ENCODE measurements at places on chromosomes 7 and 10.
A peak's percentile ranks its signal among the peaks of the same experiment; 100 is the strongest.

DNA sequence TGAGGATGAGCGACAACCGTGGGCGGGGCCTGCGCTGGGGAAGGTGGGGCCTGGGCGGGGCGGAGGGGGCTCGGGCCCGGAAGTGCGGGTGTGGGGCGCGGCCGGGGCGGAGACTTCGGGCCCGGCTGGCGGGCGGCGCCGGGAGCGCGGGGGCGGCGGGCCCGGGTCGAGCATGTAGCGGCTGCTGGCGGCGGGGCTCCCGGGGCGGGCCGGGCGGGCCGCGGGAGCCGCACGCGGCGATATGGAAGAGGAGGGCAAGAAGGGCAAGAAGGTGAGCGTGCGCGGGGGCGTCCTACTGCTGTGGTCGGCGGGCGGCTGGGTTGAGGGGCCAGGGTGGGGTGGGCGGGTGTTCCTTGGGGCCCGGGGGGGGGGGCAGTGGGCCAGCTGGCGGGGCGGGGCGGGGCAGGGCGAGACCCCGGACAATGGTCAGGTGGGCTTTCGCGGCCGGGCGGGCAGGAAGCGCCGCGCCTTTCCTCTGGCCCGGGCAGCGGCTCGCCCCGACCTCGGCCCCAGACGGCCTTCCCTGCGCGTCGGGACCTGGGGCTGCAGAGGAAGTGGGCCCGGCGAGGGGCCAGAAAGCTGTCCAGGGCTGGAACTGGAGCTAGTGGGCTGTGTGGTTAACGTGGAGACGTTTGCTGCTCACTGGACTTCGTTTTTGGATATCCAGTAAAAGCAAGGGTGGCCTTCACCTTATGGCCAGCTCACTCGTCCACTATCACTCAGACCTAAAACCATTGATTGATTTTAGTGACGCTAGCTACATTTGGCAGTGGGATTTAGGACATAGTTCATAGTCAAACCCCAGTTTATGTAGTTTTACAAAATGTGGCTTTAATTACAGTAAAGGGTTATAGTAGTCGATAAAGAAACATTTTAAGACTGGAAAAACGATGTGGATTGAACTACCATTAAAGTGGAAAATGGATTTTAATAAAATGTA lies at the start of gene CCM2:
CCM2 (plus strand) TSS at position 109 of the 940 bp plus-strand sequence; CDS start at position 242, 133 bp downstream.
- DNase-seq, result peak; percentile 60

DNA sequence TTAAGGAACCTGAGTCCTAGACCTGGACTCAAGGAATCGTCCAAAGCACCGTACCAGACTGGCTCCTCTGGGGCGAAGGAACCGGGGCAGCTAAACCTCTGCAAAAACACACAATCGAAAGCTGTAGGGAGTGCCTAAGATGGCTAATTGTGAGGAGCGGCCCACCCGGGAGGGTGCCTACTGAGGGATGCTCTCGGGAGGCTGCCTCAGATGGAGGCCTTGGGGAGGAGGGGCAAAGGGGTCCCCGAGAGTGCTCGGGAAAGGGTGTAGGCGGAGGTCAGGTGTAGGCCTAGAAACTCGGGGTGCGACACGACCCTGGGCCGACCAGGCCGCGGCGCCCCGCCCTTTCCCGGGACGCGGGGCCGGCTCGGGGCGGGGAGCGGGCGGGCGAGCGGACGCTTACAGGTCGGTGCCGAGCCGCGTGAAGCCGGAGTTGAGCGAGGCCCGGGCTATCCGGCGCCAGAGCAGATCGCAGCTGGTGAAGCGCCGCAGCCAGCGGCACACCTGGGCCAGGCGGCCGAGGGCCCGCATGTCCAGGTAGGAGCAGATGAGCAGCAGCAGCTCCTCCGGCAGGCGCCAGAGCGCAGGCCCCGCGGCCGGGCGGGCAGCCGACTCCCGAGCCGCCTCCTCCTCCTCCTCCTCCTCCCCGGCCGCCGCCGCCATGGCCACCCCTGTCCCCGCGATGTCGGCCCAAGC lies 844 bp downstream of the FBXW4 start:
- peak; percentile 50 for DNase-seq

- DNase-seq, result no peak
Observed at GRCh38 chr10:127526161-127526560, 22.9 kb upstream of the NPS start.

- peak; percentile 67 for DNase-seq
Observed at GRCh38 chr7:18754766-18755165, 259.2 kb downstream of the HDAC9 start.

GRCh38 chr10:11698691-11699549 lies 43.3 kb upstream of the ECHDC3 start:
- DNase-seq, result no peak

- peak; percentile 79 for DNase-seq
Observed at GRCh38 chr7:19560111-19560883, 148.5 kb downstream of the POLR1F start.

- DNase-seq, result no peak
Observed at GRCh38 chr7:23004247-23004520, 9.7 kb downstream of the HYCC1 start.

GRCh38 chr10:81479316-81479715 lies 395.7 kb upstream of the NRG3 start:
- no peak for DNase-seq

DNA sequence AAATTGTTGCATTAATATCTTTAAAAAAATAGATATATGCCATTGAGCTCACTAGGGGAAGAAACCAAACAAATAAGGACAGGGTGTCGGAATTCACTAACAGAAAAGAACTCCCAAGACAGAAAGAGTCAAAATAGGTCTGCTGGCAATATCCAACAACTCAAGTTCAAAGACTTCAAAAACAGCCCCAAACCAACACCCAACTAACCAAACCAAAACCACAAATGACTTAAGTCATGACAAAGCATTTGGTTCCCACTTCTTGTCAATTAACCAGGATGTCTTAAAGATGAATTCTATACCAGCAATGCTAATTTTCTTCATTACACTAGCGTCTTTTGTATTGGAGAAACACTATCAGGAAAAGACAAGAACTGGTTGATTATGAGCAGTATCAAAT lies 249.0 kb upstream of the PLXNA4 start:
- no peak for DNase-seq

GRCh38 chr7:15593382-15593781 lies 31.6 kb upstream of the AGMO start:
- no peak for DNase-seq

GRCh38 chr10:6383096-6383812 lies 180.5 kb downstream of the PFKFB3 start:
- DNase-seq, result peak; percentile 79

GRCh38 chr10:21174715-21175495 lies 277.8 kb upstream of the NEBL start:
- DNase-seq, result no peak

DNA sequence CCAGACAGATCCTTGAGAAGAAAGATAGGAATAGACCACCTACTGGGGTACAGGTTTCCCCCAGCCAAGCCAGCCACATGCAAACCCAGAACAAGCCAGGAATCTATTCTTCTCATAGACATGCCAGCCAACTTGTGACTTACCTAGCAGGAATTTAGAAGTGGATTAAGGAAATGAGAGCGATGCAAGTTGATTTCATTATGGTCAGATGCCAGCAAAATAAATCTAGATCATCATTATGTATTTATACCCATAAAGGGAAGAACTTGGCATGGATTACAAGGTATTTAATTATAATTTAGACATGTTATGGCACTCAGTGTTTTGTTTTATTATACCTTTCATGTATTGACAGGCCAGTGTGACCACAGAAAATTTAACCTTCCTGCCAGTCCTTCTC lies 32.8 kb downstream of the SLC35G1 start:
- DNase-seq, result peak; percentile 40

DNA sequence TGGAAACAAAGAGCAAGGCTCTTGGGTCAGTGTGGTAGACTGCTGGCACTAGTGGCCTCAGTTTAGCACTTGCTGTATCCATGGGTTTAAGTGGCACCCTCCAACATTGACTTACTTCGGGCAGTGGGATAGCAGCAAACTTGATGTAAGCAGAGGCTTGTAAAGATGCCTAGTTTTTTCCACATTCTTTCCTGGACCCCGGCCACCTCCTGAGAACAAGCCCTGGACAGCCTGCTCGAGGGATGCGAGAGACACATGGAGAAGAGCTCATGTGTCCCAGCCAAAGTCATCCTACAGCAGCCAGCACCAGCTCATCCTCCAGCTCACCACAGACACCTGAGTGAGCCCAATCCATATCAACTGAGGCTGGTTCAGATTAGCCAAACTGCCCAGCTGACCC lies 142.7 kb upstream of the PCBD1 start:
- DNase-seq, result no peak

GRCh38 chr7:85004402-85004801 lies 182.5 kb downstream of the SEMA3D start:
- peak; percentile 80 for DNase-seq

DNA sequence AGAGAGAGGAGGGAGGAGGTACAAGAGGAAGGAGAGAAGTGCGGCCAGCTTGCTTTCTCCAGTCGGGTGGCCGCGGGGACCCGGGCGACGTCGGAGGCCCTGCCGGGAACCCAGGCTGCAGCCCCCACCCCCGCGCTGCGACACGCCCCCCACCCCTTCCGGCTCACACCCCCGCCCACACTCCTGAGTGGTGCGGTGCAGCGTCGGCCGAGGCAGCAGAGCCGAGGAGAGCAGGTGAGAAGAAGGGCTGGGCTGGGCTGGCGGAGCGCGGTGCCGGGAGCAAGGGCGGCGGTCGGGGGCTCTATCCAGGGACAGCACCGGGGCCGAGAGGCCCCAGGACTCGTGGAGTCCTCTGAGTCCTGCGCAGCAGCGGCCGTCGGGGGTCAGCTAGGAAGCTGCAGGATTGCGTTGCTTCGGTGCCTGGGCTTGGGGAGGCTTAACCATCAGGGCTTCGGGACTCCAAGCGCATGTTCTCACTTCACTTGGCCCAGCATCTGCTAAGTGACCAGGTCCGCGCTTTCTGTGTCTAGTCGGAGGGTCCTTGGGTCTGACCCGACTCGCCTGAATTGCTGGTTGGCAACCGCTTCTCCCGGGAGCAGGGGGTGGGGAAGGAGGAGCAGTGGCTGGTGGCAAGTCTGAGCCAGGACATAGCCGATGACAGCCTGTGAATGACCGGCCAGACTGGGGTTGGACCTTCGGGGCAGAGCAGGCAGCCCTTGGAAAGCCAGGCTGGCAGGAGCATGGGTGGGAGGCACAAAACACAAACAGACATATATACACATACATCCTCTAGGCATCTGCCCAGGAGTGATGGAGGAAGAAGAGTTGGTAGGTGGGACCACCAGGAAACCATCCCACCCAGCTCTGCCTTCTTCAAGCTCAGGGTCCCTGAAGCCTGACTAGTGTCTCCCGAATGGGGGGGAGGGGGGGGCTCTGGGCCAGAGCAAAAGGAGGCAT lies 683 bp downstream of the CHAT start:
- no peak for DNase-seq

GRCh38 chr7:157389951-157390730 lies 53.3 kb downstream of the DNAJB6 start:
- peak; percentile 59 for DNase-seq

DNA sequence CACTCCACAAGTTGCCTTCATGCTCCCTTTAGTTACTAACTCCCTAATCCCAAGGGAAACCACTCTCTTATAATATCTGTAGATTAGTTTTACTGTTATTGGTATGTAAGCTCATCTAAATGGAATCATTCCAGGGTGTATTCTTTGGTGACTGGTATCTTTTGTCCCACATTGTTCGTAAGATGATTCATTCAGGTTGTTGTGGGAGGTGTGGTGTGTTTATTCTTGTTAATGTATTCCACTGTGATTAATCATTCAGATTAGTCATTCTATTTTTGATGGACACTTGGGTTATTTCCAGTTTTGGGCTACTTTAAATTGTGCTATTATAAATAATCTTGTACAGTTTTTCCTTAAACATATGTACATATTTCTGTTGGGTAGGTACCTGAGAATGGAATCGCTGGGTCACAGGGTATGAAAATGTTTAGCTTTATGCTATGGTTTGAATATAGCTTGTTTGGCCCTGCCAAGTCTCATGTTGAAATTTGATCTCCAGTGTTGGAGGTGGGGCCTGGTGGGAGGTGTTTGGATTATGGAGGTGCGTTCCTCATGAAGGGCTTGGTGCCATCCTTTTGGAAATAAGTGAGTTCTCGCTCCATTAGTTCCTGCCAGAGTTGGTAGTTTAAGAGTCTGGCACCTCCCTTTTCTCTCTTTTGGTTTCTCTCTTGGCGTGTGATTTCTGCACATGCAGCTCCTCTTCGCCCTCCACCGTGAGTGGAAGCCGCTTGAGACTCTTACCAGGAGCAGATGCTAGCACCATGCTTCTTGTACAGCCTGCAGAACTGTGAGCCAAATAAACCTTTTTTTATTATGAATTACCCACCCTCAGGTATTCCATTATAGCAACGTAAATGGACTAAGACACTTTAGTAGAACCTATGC lies 13.8 kb downstream of the BTRC start:
- DNase-seq, result peak; percentile 94

GRCh38 chr10:83078645-83079044 lies 1060.7 kb upstream of the GHITM start:
- DNase-seq, result no peak

GRCh38 chr7:124779194-124779593 lies 13.6 kb upstream of the GPR37 start:
- DNase-seq, result no peak

DNA sequence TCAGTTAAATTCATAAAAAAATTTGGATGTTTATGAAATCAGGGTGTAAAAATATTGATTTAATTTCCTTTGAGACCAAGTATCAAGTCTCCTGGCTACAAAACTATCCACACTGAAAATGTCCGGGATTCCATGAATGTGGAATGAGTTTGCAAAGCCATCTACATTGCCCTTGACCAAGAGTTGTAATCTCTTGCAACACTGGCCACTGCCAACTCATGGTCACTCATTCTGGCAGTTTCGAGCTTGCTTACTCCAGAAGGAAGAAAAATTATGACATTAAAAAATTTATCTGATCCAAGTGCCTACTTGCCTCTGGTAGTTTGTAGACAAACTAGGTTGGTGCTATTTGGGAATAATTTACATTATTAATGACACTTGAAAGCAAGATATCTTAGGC lies 84.2 kb downstream of the NPY start:
- no peak for DNase-seq

- DNase-seq, result no peak
Observed at GRCh38 chr10:17007418-17007770, 122.2 kb downstream of the CUBN start.

GRCh38 chr10:78819361-78820006 lies 249.3 kb upstream of the ZMIZ1 start:
- no peak for DNase-seq

DNA sequence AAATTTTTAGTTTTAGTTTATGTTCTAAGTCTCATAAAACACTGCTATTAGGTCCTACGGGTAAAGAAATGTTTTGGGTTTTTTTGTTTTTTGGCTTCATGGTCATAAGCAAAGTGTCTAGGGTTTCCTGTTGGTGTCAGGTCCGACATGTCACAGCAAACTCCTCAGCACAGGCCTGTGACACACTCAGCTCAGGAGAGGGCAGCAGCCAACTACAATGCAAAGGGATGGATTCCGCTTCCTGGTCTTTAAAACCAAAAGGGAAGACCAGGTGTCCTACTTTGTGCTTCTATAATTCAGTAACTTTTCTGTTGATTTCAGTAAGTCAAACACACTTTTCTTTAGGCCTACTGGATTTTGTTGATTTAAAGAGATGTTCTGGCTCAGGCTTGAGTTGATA lies 83.8 kb upstream of the MACROH2A2 start:
- DNase-seq, result peak; percentile 34
